ENCODE measurements at places on chromosomes 7 and 10. TPM values are rescaled to one million over a fixed set of nuclear protein-coding genes. Genes with fewer than 3 reads are reported as not detected.

DNA sequence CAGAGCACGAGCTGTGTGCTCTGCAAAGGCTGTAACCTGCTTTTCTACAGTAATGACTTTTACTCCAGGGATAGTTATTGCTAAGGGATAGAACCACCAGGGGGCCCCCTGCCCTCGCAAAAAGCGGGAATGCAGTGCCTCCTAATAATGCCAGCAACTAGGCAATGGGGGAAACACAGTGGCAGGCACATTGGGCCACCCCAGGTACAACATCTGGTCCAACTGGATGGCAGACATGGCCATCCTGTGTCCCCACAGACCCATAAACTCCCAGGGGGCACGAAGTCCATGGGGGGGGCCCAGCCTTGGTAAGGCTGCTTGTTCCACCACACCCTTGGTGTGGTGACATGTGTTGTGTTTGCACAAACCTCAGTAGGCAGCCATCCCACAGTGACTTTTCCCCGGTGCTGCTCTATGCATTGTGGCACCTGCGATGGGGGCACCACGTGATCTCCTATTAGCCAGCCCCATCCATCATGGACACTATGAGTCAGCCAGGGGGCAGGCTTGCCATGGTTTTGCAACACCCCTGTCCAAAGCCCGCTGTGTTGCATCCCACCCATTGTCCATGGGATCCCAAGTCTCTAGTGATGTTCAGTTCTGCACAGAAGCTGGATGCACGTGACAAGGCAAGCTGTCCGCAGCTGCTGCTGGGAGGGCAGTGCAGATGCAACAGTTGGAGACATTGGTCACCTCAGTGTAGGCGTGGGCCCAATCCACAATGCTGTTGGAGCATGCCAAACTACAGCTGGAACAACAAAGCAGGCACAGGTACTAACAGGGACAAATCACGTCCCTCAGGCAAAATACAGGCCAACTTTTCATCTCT is 84.0 kb downstream of the ANLN start:
- DNase-seq = peak; percentile 55

The PROSER2 gene
- total RNA-seq = 29.2 TPM

The MBL2 gene
- not detected for total RNA-seq

The BPGM gene
- 11.9 TPM for total RNA-seq

GRCh38 chr10:90822508-90822907 is 35.3 kb downstream of the HTR7 start:
- DNase-seq = no peak

GRCh38 chr10:28880683-28880950 is 203.3 kb downstream of the BAMBI start:
- DNase-seq = no peak

DNA sequence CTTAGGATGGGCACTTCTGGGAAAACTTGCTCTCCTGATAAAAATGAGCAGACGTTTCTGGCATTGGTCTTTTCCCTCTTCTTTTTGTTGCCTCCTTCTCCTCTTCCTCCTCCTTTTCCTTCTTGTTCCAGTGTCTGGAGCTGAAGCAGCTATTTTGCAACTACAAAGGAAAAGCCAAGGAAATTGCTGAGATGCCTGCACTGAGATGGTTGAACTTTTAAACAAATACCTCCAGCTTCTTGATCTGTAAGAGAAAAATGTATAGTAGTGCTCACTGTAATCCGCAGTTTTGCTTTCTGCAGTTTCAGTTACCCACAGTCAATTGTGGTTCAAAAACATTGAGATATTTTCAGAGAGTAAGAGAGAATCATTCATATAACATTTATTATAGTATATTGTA is 7.5 kb upstream of the SND1 start:
- DNase-seq = no peak

DNA sequence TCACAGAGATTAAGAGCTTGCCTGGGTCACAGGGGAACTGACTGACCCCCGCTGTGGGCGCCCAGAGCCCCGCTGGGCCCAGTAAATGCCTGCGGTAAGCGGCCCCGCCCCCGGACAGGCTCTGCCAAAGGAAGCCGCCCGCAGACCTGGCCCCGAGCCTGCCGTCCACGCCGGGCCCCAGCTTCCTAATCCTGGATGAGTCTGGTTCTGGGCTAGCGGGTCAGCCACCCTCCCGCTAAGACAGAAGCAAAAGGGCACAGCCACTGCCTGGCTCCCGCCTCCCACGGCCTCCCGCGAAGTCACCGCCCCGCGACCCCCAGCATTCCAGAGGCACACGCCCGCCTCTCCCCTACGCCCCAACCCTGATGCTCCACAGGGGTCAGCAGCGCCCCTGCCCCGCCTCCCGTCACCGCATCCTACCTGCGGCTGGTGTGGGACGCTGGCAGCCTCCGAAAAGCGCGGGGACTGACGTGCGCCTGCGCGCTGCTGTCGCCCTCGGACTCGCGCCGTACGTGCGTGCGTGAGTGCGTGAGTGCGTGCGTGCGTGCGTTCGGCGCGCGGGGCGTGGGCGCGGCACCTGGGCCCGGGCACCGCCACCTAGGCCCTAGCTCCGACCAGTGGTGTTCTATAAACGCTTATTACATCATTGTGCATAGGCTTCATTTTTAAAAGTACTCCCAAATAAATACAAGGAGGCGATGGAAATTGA is at the start of gene FIGNL1:
FIGNL1 (minus strand) TSS at position 470 of the 709 bp plus-strand sequence. CDS start 3,063 bp downstream, outside the sequence.
- peak; percentile 79 for DNase-seq
